Neuronal stem cell (in vitro differentiated cells): ENCODE measurements at places on chromosomes 5 and 9.

GRCh38 chr9:24817756-24818155 is 272.1 kb upstream of the IZUMO3 start:
- DNase-seq, result no peak

- DNase-seq, result no peak
Measured at GRCh38 chr9:104779946-104780535, 16.1 kb downstream of the NIPSNAP3B start.

GRCh38 chr5:138725153-138725817 is 27.9 kb upstream of the CTNNA1 start:
- DNase-seq, result peak; percentile 24

DNA sequence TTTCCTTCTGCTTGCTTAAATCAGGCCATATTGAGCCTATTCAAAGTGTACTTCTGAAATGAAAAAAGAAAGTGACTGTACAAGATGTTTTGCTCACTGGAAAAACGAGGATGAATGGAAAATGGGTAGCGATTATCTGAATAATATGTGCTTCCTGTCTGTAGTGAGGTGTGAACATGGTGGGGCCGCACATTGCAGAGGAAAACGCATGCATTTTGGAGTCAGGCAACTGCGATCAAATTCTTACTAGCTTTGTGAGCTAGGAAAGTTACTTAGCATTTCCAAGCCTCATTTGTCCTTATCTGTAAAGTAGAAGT is 73.0 kb upstream of the PRSS3 start:
- DNase-seq, result no peak

GRCh38 chr5:81023261-81023970 is 63.3 kb downstream of the RASGRF2 start:
- DNase-seq, result no peak

DNA sequence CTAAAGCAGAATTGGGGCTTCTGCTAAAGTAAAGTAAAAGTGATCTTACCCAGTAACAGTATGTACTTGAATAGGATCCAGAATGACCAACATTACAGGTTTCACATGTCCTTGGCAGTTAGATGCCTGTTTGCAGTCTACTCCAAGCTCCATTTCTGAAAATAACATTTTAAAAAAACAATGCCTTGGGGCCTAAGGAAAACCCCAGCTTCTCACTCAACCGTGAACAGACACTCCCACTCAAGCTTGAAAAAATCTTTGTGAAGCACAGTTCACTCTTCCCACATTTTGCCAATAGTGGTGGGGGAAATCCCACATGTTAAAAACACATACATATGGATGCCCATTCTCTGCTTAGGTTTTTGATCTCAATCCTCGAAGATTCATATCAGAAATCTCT is 304.1 kb downstream of the ARRDC3 start:
- no peak for DNase-seq

DNA sequence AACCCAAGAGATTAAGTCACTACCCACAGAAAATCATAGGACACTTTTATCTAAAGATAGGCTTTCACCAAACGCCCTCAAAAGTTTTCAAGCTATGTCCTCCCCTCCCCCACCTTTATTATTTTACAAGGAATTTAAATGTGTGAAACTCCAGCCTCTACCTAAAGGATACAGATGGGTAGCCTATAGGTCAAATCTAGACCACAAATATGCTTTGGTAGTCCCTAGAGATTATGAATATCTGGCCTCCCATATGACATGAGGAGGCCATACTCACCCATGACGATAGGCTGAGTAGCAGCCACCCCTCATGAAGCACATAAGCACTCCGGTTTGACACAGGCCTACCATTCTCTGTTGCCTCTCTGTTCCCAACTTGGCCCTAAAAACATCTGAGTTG is 11.9 kb downstream of the SIL1 start:
- no peak for DNase-seq

DNA sequence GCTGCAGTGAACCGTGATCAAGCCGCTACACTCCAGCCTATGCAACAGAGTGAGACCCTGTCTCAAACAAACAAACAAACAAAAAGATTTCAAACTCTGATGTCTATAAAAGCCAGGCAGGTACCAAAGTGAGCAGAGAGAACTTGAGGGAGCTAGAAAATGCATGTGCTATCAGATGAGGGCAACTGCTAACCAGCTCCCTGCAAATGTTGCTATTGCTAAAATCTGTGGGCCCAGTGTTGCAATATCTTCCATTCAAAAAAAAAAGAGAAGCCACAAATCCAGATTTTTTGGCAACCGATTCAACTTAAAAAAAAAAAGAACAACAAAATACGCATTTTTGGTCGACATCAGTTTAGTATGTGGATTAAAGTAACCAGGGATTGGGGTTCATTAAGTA is 5.5 kb downstream of the UBE2D2 start:
- no peak for DNase-seq
